NCI-H1930 (cell line): ENCODE measurements at places on chromosomes 5 and 9.

- DNase-seq: no peak
Measured at GRCh38 chr5:55356896-55357295, 49.1 kb downstream of the MTREX start.

GRCh38 chr5:133386662-133387061, 225.7 kb downstream of the FSTL4 start:
- no peak for DNase-seq

- no peak for DNase-seq
Measured at GRCh38 chr9:13500034-13500433, 220.5 kb upstream of the MPDZ start.

- DNase-seq: no peak
Measured at GRCh38 chr5:177450667-177451424, 4.2 kb downstream of the PRR7 start.

DNA sequence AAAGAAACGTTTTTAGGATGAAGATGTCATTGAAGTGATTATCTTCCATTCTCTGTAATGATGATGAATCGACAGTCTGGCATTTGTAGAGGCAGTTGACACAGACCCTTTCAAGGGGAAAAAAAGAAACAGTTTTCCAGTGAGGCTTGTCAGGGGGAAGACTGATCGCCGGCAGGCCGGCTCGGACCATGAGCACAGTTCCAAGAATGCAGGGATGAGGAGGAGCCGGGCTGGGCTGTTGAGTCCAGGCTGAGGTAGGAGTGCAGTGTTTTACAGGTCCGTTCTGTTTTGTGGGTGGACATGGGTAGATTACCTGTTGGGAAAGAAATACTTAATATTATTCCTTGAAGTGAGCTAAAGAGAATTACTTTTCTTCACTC, 194.6 kb downstream of the AOPEP start:
- DNase-seq: no peak

DNA sequence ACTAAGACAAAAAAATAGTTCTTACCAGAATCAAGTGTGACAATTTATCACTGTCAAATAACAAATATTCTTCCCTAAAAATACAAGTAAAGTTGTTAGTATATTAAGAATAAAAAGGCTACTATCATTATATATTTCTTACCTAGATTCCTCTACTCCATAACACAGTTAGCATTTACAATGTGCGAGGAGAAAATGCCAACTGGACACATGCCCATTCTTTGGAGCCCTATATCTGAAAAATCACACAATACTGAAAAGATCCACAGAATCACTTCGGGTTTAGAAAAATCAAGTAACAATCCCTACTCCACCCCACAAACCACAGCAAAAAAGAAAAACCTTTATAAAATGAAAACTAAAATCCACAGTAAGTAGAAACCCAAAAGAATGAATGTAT, 70.9 kb downstream of the PKD2L2 start:
- no peak for DNase-seq

GRCh38 chr9:124299515-124300090, 41.9 kb downstream of the NEK6 start:
- no peak for DNase-seq

DNA sequence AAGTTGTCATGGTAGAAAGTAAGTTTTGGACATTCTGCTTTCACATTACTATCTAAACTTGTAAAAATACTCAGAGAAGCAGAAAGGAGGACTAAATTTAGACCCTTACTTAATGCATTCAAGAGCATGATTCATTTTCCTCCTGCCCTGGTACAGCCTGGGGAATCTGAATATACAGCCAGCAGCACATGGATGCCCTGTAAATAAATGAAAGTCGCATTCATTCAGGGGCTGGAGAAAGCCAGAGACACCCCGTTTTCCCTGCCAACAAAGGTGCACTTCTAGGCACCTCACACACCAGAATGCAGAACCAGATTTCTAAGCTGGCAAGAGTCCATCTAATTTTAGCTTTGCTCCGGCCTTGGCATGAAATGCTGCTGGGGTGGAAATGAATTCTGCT, 172.7 kb upstream of the KLF9 start:
- no peak for DNase-seq

- DNase-seq: no peak
Measured at GRCh38 chr5:91598216-91598615, 215.1 kb upstream of the ARRDC3 start.

DNA sequence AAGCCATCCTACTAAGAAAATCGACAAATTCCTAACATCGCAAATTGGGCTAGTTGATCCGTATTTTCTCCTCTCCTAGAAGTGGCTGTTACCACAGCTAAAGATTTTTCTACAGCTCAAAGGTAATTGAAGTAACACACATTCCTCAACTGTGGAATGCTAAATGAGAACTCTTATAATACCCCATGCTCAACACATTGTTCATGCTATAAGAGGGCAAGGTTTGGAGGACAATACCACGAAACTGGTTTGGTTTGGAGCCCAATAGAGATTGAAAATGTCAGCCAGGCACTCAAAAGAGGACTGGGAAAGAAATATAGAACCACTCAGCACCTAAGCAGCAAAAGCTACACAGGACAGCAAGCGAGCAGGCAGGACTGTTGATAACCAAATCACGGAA, 10.1 kb downstream of the TXN start:
- DNase-seq: no peak

DNA sequence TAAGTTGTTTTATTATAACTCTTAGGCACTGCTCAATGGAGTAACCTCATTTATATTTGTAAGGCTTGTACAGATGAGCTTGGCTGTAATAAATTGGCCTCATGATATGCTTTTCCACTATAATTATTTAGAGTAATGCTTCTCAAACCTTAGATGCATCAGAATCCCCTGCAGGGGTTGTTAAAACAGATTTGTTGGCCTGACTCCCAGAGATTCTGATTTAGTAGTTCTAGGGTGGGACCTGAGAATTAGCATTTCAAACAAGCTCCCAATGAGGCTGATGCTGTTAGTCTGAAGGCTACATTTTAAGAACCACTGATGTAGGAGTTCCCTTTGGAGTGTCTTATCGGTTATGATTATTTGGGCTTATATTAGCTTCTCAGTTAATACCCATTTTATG, 38.2 kb upstream of the ARSB start:
- no peak for DNase-seq

GRCh38 chr5:80067531-80068245, 32.5 kb downstream of the THBS4 start:
- no peak for DNase-seq

DNA sequence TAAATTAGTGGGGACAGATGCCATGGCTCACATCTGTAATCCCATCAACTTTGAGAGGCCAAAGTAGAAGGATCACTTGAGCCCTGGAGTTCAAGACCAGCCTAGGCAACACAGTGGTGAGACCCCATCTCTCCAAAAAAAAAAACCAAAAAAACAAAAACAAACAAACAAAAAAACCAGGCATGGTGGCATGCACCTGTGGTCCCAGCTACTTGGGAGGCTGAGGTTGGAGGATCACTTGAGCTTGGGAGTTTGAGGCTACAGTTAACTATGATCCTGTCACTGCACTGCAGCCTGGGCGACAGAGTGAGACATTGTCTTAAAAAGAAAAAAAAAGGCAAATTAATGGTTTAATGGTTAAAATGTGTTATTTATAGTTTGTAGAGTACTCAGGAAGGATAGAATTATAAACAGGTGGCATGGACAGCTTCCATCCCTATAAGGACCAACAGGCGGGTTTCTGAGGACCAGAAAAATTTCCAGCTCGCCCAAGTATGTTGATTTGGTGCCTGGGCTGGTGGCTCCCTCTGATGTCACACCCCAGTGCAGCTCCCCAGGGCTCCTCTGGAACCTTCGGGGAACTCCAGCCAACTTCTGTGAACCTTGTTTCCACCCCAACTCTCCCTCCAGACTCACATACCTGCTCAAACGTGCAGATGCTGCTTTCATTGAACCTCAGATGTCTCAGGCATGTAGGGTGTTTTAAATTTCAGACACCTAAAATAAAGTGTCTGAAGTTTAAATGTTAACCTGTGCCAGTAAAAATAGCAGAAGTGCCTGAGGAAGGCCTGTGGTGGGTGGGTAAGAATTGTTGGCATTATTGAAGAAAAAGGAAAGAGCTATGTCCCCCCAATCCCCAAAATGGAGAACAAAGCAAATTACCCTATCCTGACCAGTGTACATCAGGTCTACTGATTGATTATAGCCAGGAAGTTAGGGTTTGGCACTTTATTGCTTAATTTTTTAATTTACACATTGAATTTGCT, 69.0 kb downstream of the TRIO start:
- no peak for DNase-seq

DNA sequence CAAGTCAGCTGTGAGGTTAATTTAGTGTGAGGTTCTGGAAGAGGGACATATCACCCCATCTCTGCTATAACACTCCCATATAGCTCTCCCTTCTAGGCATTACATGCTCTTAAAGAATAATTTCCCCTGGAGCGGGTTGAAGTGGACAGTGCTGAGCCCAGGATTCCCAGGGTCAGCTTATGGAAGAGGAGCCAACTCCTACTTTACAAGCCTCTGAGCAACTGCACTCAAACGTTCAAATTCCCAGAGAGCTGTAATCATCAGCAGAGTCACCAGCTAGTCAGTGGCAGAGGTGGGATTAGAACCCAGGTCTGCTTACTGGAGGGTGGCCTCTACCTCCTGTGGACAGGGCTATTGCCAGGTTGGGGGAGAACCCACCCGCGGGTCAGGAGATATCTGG, 1.4 kb downstream of the NEURL1B start:
- no peak for DNase-seq

- DNase-seq: no peak
Measured at GRCh38 chr5:35903631-35904203, 34.7 kb downstream of the CAPSL start.

GRCh38 chr9:102767076-102767475, 228.1 kb upstream of the CYLC2 start:
- DNase-seq: no peak

DNA sequence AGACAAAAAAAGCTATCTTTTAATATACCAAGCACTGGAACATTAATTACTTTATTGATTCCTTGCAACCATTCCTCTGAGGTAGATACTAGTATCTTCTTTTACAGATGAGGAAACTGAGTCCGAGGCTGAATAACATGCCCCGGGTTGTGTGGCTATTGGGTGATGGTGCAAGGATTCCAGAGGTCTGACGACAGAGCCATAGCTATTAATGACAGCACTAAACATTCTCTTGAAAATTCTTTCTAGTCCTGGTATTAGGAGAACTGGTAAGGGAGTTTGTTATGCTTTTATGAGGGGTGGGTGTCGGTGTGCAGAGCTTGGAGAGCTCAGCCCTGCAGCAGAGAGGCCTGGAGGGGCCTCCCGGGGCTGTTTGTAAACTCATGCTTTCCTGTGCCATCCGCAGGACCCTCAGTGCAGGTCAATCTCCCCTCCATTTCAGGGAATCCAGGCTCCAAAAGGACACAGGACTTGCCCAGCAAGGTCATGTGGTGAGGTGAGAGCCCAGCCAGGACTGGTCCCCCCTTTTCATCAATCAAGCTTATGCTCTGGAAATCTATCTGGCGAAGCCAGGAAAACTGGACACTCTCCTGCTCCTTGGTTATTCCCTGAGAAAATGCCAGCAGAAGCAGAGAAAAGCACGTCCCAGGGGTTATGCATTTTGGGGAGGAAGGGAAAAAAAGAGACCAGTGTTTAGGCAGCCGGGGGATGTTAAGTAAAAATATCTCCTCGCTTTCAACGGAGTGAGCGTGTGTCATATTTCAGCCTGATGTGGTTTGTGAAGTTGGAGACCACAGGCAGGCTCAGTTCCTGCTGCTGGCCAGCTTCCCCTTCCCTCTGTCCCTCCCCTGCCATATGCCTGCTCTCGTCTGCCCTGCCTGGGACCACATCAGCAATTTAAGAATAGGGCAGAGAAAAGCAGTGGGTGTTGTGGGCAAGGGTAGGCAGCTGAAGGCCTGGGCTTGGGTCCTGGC, 3.7 kb downstream of the GSN start:
- DNase-seq: no peak
